NCI-H1417 (cell line): ENCODE measurements at places on chromosomes 11 and 22.

DNA sequence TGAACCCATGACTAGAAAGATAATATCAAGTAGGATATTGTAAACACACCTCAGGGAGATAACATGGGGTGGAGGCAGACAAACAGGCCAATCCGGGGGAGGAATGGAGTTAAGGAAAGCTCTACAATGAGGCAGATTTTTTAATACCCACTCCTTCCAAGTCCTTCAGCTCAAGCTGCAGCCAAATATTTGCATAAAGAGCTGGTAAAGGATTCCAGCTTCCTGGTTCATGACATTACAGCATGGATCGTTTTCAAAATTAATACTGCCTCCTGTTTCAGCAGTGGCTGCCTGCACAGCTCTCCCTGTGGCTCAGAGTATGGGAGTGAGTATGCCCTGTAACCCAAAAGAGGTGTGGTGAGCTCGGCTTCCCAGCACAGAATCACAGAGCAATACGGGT, 5.1 kb downstream of the POU2AF3 start:
- peak; percentile 56 for DNase-seq

DNA sequence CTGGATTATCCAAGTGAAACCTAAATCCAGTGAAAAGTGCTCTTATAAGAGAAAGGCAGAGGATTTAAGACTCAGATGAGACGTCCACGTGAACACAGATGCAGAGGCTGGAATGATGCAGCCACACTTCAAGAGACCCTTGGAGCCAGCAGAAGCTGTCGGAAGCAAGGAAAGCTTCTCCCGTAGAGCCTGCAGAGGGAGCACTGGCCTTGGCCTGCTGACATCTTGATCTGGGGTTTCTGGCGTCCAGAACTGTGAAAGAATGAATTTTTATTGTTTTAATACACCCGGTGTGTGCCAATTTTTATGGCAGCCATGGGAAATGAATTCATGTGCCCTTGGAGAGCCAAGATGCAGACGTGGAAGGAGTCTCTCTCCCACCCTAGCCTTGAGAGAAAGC, 407.0 kb upstream of the B3GAT1 start:
- no peak for DNase-seq

GRCh38 chr11:100581318-100581717, 105.8 kb upstream of the ARHGAP42 start:
- no peak for DNase-seq

DNA sequence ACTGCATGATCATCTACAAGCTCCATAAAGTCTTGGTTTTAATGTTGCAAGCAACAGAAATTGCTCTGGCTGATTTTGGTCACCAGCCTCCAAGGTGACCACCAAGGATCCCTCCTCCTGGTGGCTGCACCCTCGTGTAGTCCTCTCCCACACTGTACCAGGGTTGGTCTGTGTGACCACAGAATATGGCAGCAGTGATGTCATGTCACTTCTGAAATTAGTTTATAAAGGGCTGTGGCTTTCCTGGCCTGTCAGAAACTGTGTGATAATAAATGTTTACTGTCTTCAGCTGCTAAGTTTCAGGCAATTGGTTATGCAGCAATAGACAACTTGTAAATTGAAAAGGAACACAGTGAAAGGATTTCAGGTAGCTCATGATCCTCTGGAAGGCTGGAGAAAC, 5.3 kb upstream of the PRDM11 start:
- DNase-seq, result no peak

- peak; percentile 21 for DNase-seq
These were observed 127.7 kb downstream of the MAML2 start for GRCh38 chr11:96215110-96215782.

DNA sequence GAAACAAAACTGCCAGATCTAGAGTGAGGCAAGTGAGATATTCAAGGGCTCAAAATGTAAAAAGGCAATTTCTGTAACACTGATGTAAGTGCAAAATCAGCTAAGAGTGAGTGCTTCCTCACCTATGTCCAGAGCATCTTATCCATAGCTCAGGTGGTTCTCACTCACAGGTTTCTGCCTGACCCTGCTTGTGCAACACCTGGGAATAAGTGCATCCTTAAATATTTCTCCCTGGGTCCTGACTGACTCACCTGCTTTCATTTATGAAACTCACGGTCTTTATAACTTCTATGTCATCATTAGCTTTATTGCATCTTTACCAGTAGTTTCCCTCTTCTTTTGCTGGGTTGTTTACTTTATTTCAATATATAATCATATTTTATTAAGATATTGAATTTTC, 260.6 kb downstream of the CNTN5 start:
- DNase-seq, result no peak

GRCh38 chr11:11155962-11156815, 196.9 kb downstream of the CSNK2A3 start:
- no peak for DNase-seq

GRCh38 chr11:69075421-69076128, 26.8 kb downstream of the TPCN2 start:
- no peak for DNase-seq

DNA sequence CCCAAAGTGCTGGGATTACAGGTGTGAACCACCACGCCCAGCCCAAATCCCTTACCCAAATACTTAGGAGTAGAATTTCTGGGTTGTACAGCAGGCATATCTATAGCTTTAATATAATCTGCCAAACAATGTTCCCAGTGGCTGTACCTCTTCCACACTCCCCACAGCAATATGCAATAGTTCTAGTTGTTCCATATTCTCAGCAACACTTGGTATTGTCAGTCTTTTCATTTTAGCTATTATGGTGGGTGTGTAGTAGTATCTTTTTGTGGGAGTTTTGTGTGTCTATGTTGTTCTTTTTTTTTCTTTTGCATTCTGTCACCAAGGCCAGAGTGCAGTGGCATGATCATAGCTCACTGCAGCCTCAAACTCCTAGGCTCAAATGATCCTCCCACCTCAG, 18.8 kb downstream of the SCGB1A1 start:
- no peak for DNase-seq

DNA sequence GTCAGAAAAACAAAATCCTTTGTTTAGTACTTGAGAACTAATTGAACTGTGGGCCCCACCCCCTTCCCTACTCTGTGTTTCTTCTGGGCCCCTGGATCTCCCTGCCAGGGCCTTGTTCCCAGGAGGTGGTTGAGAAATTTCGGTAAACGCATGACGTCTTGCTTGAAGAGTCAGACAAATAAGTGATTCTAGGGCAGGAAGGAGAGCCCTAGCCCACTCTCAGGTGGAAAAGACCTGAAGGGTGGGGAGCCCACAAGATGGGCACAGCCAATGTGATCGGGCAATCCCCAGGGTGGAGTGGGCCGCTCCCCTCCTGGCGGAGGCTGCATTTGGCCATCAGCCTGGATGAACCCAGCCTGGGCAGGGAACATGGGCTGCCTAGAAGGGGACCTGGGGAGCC, 16.8 kb upstream of the P2RY2 start:
- peak; percentile 4 for DNase-seq

DNA sequence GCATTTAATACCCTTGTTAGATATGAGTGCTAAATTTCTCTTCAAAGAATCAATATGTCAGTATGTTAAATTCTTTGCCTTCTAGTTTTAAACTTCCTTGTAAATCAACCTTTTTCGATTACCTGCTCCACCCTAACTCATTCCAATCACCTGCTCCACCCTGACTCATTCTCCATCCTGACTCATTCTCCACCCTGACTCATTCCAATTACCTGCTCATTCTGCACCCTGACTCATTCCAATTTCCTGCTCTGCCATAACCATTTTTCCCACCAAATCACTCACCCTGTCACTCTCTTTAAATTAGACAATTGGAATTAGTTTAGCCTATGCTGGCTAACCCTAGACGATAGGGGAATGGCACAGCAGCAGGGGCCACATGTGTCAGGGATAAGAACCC, 519.5 kb upstream of the LRRC4C start:
- DNase-seq, result no peak

DNA sequence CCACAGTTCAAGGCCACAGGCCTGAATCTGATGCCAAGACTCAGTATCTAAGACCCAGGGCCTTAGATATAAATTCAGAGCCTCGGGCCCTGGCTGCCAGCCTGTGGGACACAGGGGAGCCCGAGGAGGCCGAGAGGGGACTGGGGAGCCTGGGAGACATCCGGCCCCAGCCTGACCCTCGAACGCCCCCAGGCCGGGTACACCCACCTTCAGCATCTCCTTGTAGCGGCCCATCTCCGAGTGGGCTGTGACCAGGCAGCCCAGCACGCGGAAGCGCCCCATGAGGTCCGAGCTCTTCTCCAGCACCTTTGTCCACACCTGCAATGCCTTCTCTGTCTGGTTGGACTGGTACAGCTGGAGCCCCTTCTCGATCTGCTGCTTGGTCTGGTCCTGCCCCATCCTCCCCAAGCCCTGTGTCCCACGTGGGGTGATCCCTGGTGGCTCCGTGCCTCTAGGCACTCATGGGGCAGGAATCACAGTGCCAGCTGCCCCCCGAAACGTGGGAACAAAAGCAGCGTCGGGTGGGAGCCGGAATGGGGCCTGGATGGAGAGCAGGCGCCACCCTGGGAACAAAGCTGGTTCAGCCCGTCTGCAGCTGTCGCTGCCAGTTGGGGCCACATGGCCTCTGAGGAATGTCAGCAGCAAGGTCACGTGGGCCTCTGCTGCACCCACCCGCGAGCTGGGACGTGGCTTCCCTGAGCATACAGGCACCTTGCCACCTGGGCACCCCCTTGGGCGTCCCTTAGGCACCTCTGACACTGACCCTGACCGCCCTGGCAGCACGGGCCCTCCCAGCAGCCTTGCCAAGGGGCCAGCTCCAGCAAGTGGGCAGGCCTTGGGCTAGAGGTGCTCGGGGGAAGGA, at the start of gene RAPSN:
Gene RAPSN (minus strand): TSS at position 571 of the 862 bp plus-strand sequence. CDS start 172 bp downstream, at position 399.
- DNase-seq, result no peak

GRCh38 chr11:27640954-27641353, 59.3 kb downstream of the BDNF start:
- no peak for DNase-seq

- DNase-seq, result no peak
These were observed 9.2 kb upstream of the CNTF start for GRCh38 chr11:58613228-58613627.

GRCh38 chr11:65968600-65969482, 7.3 kb downstream of the SART1 start:
- no peak for DNase-seq

DNA sequence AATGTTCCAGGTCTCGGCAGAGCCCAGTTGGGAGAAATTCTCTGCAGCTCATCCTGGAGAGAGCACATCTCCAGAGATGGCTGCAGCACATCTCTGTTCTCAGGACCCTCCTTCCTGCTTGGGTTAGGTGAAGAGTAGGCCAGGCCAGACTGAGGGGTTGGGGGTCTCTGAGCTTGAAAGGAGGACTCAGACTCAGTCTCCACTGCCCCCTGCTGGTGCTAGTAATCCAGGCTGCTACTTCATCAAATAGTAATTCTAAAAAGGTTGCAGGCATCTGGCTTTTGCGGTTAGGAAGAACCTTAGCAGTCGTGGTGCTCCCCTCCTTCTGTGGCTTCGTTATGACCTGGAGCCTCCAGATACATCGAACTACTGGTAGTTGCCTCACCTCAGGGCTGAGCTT, 9.7 kb downstream of the TUB start:
- no peak for DNase-seq

- DNase-seq, result peak; percentile 44
These were observed 5.7 kb upstream of the INTS4 start for GRCh38 chr11:78000193-78000592.

DNA sequence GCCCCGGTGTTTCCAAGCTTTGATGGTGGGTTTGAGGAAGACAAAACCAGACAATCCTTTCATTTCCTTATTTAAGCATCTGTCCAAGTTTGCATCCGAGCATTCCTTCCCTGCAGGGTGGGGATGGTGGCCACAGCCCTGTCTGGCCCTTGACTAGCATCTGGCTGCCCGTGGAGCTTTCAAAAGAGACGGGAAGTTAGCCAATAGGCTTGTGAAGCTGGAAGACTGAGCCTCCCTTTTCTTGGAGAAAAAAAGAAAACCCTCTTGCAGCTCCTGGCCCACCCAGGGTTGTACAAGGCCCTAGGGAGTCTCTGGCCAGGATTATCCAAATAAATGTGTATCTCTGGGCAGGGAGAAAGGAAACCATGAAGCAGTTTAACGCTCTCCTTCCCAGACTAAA, 60.6 kb downstream of the MICAL2 start:
- DNase-seq, result no peak

- no peak for DNase-seq
These were observed 15.2 kb upstream of the NUP160 start for GRCh38 chr11:47863189-47863897.

DNA sequence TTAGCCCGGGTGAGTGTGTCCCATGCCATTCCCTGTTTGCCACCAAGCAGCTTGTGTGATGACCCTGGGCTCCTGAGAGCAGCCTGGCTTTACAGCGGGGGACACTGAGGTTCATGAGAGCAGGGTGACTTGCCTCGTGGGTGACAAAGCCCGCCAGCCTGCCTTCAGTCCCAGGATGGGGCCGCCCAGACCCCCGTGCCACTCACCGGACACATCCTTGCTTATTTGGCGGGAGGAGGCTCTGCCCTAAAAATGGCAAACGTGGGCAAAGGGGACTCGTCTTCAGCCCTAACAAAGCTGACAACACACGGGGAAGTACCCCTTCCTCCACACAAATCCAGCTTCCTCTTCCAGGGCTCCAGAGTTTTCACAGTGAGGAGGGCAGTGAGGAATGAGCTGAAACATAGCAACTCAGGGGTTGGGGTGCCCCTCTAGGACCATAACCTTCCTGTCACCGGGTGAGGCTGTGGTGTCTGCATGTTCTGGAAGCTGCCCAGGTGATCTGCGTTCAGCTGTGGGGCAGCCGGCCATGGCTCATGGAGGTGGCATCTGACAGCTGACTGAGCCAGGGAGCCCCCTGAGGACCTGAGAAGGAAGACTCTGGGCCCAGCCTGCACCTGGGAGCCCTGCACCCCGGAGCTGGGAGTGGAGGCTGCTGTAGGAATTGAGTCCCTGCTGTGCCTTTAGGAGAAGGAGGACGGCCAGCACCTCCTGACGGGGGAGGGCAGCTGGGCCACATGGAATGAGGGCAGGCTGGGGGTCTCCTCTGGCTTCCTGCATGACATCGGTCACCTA, 16.7 kb downstream of the RIBC2 start:
- no peak for DNase-seq

GRCh38 chr11:27717801-27718229, 17.6 kb upstream of the BDNF start:
- DNase-seq, result peak; percentile 42
